ENCODE measurements at places on chromosomes 2 and 18.

DNA sequence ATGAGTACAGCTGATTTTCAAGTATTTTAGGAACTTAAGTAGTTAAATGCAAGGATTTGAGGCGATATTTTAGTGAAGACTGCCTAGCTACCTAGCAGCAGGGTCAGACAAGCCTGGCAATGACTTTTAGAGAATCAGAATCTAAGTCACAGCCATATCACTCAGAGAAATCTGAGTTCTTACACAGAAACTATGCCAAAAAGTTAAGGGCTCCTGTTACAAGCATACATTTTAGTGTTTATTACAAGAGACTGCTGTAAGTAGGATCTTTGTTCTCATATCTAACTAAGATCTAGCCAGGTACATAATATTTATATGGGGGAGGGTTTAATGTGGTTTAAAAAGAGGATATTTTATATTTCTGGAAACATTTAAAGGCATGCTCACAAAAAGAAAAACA lies 37.5 kb downstream of the MAP4K3 start:
- DNase-seq, result no peak

DNA sequence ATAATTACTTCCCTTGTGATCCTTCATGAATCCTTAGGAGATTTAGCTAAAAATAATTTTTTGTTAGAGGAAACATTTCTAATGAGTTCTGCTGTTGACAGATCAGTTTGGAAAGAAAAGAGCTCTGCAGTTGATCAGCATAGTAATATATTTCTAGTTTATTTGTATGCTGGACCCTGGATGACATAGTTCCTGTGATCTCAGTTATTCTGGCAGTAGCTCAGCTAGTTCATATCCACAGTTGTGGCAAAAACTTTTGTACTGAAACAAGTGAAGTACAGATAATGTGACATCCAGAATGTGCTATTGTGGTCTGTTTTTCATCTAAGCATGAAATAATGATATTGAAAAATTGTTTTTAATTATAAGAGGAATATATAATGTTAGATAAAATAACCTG lies 33.7 kb downstream of the ABI2 start:
- no peak for DNase-seq

DNA sequence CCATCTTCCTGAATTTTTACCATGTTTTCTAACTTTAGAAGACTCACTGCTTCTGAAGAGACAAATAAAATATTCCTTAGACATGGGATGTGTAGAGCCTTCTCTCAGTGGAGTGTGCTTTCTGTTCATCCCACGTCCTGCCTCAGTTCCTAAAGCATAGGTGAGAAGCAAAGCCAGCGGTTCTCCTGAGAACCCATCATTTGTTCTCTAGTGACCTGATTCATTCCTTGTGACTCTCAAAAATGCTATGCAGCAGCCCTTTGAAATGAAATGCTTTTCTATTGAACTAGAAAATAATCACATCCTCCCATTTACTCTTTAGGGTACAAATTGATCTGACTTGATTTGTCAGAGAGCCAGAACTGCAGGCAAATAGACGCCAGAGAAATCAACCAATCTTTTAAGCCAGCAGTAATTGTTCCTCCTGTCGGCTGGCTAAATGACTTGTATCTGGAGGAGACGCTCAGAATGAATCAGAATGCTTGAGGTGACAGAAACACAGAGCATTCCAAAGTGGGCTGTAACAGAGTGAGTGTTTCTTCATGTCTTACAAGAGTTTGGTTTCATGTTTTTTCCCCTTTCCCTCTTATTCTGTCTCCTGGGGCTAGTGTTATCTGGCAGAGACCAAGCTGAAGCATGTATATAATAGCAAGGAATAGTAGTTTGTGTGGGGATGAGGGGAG lies 81.3 kb upstream of the TMEM178A start:
- no peak for DNase-seq

GRCh38 chr18:3836483-3837335 lies 386.7 kb downstream of the TGIF1 start:
- no peak for DNase-seq

DNA sequence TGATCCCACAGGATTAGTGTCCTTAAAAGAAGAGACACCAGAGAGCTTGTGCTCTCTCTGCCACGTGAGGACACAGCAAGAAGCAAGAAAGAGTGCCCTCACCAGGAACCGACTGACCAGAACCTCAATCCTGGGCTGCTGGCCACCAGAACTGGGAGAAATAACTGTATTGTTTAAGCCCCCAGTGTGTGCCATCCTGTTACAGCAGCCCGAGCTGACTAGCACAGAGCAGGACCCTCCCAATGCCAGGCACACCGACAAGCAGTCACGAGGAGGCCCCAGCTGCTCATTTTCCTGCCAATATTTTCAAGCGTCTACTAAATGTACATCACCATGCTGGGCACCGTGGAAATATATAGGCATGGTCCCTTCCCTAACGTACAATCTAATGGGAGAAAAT lies 17.1 kb downstream of the FAM178B start:
- no peak for DNase-seq

DNA sequence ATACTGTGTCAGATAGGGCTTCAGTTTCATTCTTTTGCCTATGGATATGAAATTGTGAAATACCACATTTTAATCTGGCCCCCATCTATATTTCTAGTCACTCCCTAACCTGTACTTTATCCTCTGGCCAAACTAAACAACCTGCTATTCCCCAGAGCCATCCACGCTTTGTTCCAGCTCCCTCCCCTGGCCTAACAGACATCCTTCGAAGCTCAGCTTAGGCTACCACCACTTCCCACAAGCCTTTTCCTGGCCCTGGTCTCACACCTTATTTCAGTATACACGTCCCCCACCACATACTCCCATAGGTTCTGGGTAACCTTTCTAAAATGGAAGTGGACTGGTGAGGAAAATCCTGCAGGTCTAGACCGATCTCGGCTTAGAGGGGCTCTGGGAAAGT lies 55.4 kb downstream of the MAP4K3 start:
- no peak for DNase-seq
